ENCODE measurements at places on chromosomes 1 and 21.

DNA sequence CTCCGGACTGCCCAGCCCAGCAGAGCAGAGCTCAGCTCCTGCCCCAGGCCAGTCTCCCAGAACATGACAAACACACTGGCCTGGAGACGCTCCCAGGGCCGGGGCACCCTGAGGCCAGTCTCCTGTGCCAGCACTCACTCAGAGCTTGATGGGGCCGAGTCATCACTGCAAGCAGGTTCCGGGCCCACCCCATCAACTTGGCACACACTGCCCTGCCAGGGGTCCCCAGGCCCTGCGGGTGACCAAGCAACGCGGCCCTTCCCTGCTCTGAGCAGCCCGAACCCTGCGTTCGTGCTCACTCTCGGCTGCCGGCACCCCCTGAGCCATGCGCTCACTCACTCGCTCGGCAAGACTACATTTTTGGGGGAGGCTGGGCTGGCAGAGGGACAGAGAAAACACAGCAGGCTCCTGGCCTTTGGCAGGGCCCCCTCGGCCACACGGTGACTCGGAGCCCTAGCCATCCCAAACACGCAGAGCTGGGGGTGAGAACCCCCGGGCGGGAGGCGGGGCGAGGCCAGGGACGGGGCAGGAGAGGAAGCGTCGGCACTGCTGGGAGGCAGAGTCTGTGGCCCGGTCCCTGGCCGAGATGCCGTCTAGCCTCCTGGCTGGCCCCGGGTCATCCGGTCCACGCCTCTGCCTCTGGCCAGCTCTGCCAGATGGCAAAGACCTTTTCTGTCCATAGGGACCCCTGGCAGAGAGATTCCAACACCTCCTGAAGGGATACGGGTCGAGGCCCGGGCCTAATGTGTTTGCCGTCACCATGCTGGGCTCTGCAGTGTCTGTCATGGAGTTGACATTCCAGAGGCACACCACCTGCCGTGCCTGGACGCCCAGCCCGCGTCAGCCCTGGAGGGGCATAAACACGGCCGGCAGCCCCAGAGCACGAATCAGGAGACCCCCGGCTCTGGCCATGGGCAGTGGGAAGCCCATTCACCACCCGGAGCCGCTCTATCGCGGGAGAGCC lies 68.0 kb downstream of the MEGF6 start:
- DNase-seq: no peak

GRCh38 chr1:155970531-155971167 lies 7.7 kb downstream of the ARHGEF2 start:
- no peak for DNase-seq

DNA sequence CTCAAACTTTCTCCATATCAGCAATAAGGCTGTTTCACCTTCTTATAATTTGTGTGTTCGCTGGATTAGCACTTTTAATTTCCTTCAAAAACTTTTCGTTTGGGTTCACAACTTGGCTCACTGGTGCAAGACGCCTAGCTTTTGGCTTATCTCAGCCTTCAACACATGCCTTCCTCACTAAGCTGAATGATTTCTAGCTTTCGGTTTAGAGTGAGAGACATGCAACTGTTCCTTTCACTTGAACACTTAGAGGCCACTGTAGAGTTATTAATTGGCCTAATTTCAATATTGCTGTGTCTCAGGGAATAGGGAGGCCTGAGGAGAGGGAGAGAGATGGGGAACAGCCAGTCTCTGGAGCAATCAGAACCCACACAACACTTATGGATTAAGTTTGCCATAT lies 41.2 kb upstream of the IFNLR1 start:
- DNase-seq: no peak

DNA sequence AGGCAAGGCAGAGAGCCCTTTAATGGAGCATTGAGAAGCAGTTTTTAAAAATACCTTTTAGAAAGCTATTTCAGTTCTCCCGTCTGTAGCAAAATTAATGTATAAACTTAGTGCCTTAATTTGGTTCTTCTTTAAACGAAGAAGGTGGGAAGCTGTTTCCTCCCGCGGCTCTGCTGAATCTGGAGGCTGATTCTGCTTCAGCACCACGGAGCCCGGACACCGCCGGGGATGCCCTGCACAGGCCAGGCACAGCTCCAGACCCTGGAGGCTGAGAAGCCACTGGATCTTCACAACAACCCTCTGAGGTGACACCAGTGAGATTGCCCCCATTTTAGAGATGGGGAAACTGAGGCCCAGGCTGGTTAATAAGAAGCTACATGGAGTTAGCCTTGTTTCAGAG lies 175.8 kb upstream of the VAMP3 start:
- DNase-seq: no peak

DNA sequence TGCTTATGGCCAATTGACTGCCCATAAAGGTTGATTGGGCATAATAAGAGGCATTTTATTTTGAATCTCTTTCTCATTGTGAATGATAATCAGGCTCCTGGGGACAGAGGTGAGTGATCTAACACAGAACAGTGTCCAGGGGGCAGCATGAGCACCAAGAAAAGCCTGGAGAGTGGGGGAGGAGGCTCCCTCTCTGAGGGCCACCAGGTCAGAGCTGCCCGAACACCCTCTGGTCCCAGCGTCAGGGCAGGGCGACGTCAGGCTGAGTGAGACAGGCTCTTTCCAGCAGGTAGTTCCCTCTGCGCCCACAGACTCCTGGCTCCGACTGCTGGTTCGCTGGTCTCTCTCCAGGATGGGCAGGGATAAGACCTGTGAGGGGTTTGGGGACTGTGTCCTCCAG lies 250.2 kb upstream of the C1orf174 start:
- no peak for DNase-seq

DNA sequence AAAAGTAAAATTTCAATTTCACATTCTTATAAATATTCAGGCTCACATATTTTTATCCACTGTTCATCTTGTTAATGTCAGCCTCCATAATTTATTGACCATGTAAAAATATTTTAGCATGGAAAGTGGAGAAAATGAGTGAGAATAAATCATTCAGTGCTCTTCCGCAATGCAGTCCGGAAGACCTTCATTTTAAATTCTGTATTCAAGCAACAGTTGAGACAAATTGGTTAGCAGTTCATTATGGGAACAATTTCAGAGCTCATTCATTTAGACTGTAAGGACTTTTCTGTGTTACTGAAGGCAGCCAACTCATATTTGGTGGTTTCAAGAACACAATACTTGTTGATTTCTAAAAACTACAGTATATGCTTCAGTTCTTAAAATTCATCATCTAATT lies 97.8 kb downstream of the TYW3 start:
- no peak for DNase-seq

- no peak for DNase-seq
Observed at GRCh38 chr1:222266223-222267196, 281.4 kb downstream of the HHIPL2 start.

GRCh38 chr1:94596260-94596659 lies 54.7 kb upstream of the F3 start:
- DNase-seq: no peak

GRCh38 chr1:30955448-30956015 lies 47.0 kb upstream of the SDC3 start:
- no peak for DNase-seq

DNA sequence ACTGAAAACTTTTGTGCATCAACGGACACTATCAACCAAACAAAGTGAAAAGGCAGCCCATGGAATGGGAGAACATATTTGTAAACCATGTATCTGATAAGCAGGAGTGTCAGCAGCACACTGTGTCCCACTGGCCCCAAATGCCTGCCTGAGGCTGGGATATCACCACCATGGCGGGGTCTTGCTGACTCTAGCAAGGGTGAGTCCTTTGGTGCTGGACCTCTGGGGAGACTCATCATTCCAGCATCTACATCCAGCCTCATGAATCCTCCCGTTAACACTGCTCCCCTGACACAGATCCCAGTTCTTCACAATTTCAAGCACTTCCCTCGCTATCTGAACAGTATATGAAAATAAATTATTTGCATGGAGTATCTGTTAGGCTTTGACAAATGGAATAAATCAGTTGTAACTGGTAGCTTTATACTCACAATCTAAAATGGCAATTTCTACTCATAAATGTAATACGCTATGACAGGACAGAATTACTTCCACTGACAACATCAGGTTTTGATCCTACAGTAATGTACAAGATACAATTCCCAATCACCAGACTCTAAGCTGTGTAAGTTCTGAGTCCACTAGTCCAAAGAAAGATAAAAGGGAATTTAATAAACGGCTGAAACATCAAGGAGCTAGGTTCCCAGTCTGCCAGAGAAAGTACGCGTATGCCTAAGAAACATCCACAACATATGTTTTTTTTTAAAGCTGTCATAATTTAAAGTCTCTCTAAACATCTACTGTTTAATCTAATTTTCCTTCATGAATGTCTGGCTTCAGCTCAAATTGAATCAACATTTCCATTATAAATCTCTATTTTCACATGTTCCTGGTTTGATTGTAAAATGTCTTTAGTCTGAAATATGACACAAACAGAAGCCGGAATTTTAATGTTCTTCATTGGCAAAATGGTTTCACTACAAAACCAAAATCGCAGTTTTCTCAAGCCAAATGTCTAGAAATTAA lies 95.1 kb downstream of the SIPA1L2 start:
- DNase-seq: no peak

- DNase-seq: no peak
Observed at GRCh38 chr21:27448960-27449359, 482.1 kb upstream of the ADAMTS5 start.

- no peak for DNase-seq
Observed at GRCh38 chr1:10814312-10814711, 17.9 kb upstream of the CASZ1 start.

DNA sequence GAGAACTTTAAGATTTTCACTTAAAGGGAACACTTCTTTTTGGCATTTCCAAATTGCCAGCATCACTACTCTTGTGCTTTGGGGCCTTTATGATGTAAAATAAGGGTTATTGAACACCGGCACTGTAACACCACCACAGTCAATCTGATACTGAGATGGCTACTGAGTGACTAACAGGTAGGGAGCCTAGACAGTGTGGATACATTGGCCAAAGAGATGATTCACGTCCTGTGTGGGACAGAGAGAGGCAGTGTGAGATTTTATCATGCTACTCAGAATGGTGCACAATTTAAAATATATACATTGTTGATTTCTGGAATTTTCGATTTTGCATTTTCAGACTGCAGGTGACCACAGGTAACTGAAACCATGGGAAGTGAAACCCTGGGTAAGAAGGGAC lies 261.6 kb downstream of the SPATA17 start:
- DNase-seq: no peak

DNA sequence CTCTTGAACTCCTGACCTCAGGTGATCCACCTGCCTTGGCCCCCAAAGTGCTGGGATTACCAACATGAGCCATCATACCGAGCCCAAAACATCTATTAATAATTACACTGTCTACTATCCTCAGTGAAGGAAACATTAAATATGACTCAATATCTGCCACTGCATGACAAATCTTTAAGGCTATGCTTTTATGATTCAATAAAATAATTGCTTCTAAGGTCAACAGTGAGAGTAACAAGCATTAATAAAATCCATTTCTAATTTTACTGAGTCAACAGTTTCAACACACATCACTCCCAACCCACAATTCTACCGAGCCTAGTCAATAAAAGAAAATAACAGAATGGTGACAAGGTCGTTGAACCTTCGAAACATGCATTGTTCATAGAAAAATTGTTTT lies 125.5 kb upstream of the CHRM3 start:
- no peak for DNase-seq

GRCh38 chr21:33969581-33969980 lies 54.0 kb upstream of the ATP5PO start:
- no peak for DNase-seq

- DNase-seq: no peak
Observed at GRCh38 chr21:42809577-42810475, 69.5 kb downstream of the WDR4 start.

GRCh38 chr1:19657511-19657910 lies 7.2 kb upstream of the HTR6 start:
- no peak for DNase-seq

DNA sequence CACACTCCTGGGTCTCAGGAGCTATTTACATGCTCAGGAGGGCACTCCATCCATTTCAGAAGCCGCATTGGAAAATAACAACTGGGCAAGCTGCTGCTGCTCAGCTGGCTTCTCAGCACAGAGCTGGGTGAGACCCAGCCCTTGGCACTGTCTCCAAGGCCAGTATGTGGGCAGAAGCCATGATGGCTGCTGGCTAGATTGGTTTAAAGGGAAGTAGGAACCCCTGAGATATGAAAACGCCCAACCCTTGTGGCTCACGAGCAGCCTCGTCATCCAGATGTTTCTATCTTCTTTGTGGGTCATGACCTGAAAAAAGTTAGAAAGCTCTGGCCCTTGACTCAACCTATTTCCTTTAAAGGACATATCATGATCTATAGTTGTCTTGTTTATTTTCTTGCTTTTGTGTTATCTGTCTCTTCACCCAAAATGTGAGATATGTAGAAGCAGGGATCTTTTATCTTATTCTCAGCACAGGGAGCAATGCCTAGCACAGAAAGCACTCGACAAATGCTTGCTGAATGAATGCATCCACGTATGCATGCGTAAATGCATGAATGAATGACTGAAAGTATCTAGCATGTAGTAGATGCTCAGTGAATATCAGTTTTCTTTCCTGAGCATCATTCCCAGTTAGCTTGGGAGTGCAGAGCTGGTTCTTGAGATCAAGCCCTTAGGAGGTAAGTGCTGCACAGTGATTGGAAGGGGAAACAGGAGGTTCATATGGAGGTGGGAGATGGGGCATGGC lies 11.6 kb downstream of the MYBPH start:
- DNase-seq: no peak

DNA sequence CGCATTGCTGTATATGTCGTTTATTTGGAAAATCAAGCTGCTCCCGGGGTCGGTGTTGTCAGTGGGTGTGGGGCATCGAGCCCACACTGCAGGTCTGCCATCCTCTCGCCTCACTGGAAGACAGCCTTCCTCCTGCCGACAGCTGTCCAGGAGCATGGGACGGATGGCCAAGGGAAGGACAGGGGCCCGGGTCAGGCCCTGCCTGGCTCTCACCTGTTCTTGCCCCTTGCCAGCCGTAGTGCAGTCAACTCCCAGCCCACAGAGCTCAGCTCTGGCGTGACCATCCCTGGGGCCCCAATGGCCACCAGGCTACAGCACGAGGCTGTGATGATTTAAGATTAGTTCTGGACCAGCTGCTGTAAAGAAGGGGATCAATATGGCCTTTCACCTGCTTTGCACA lies 86.9 kb upstream of the ACTL8 start:
- DNase-seq: no peak

DNA sequence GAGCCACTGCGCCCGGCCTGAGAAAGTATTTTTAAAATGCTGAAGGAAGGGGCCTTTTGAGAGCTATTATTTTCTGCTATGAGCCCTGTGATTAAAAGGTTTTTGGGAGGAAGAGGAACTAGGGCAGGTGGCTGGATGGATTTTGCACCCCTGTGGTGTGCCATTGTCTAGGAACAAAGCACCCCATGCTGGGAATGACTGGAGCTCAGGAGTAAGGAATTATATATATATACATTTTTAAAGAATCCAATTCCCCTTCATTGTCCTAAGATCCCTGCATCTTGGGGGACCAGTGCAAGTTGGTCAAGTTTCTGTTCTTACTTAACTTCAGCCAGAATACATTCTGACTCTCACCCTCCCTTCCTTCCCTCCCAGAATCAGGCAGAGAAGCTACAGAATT lies 91.6 kb downstream of the ZNF648 start:
- DNase-seq: no peak

DNA sequence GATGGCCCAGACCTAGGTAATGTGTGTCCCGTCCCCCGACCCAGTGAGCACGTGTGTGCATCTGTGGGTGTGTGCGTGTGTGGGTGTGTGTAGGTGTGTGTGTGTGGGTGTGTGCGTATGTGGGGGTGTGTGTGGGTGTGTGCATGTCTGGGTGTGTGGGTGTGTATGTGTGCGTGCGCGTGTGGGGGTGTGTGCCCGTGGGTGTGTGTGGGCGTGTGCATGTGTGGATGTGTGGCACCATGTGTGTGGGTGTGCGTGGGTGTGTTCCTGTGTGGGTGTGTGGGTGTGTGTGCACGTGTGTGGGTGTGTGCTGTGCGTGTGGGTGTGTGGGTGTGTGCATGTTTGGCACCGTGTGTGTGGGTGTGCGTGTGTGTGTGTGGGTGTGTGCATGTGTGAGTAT lies 309.5 kb downstream of the KIF26B start:
- no peak for DNase-seq

Measured in CD4-positive, CD25-positive, alpha-beta regulatory T cell (primary cell).